ENCODE measurements at places on chromosomes 2 and 18. TPM values are rescaled to one million over a fixed set of nuclear protein-coding genes. Genes with fewer than 3 reads are reported as not detected.

DNA sequence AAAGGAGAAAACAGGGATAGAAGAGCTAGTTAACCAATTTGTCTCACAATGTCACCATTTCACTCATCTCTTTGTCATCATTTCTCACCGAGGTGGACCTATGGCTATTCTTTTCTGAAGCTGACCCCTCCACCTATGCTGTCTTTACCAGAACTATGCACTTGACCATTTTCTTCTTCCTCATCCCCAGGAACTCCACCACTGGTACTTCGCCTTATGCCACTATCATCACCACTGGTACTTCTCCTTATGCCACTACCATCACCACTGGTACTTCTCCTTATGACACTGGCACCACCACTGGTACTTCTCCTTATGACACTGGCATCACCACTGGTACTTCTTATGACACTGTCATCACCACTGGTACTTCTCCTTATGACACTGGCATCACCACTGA, 745.8 kb upstream of the CHAC2 start:
- H3K4me3 ChIP-seq: no peak overlapping the region
- no peak overlapping the region for H3K27ac ChIP-seq
- H3K27me3 ChIP-seq: no peaks in the 10 kb centered on the region
- no peaks in the 10 kb centered on the region for H3K36me3 ChIP-seq
- DNase-seq: no peak

The METTL21A gene
- total RNA-seq: 24.6 TPM

GRCh38 chr2:82641598-82642180, 1817.4 kb downstream of the SUCLG1 start:
- no peaks in the 10 kb centered on the region for H3K27me3 ChIP-seq
- H3K36me3 ChIP-seq: no peaks in the 10 kb centered on the region
- H3K27ac ChIP-seq: no peak overlapping the region
- no peak for DNase-seq
- no peaks in the 10 kb centered on the region for H3K4me1 ChIP-seq
- no peak overlapping the region for H3K4me3 ChIP-seq

DNA sequence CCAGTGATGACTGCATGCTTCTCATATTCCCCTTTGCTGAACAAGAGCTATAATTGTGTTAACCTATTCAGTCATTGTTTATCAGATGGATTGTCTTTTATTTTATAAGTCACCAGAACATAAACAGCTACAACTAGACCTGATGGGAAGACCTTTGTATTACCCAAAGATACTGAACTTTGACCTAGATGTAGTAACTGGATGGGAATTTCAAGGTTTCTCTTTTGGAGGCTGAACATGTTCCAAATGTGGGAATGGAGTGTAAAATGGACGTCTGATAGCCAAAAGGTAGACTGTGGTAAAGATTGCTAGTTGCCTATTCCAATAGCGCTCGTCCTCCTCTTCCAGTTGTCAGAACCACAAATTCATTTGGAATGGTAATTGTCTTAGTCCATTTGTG, 56.4 kb upstream of the ST3GAL5 start:
- H3K27ac ChIP-seq: no peak overlapping the region
- H3K36me3 ChIP-seq: no peaks in the 10 kb centered on the region
- H3K27me3 ChIP-seq: no peaks in the 10 kb centered on the region
- H3K4me1 ChIP-seq: peaks cover 13% of the 10 kb centered on the region
- H3K4me3 ChIP-seq: no peak overlapping the region

The GKN2 gene
- not detected for total RNA-seq

The PAIP2B gene
- total RNA-seq: 9.8 TPM

DNA sequence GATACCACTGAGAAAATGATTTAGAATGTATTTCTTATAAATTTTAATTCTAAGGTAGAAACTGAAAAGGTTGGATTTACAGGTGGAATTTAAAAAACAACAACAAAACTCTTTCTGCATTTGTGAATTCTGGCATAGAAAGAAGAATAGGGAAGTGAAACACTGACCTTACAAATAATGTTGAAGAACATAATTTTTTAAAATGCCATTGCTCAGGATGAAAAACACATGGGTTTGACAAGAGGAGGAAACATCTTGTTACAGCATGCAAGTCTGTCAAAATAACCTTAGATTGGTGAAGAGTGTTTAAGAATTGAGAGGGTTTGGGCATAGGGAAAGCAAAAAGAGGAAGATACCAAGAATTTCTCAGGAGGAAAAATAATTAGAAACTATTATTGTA, 184.3 kb downstream of the UBE2E3 start:
- H3K4me3 ChIP-seq: no peak overlapping the region
- H3K27ac ChIP-seq: no peak overlapping the region
- no peak for DNase-seq
- H3K36me3 ChIP-seq: no peaks in the 10 kb centered on the region

The FZD7 gene
- total RNA-seq: 23.6 TPM

The MC4R gene
- not detected for total RNA-seq

GRCh38 chr2:187329586-187329985, 118.5 kb downstream of the CALCRL start:
- no peak overlapping the region for H3K4me3 ChIP-seq
- H3K27me3 ChIP-seq: no peaks in the 10 kb centered on the region
- no peak overlapping the region for H3K27ac ChIP-seq
- H3K36me3 ChIP-seq: no peaks in the 10 kb centered on the region
- DNase-seq: no peak
- H3K4me1 ChIP-seq: no peaks in the 10 kb centered on the region

DNA sequence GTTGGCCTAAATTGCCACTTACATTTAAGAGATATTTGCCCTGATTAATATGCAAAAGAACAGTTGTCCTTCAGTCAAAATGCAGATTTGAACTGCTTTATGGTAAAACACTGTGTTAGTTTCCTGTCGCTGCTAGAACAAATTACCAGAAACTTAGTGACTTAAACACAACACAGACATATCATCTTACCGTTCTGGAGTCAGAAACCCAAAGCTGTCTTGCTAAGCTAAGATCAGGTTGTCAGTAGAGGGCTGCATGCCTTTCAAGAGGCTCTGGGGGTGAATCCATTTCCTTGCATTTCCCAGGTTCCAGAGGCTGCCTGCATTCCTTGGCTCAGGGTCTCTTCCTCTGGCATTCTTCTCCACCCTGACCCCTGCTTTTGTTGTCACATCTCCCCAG, 149.5 kb downstream of the FAM161A start:
- no peak overlapping the region for H3K27ac ChIP-seq
- no peaks in the 10 kb centered on the region for H3K36me3 ChIP-seq
- no peak overlapping the region for H3K4me3 ChIP-seq
- DNase-seq: no peak

DNA sequence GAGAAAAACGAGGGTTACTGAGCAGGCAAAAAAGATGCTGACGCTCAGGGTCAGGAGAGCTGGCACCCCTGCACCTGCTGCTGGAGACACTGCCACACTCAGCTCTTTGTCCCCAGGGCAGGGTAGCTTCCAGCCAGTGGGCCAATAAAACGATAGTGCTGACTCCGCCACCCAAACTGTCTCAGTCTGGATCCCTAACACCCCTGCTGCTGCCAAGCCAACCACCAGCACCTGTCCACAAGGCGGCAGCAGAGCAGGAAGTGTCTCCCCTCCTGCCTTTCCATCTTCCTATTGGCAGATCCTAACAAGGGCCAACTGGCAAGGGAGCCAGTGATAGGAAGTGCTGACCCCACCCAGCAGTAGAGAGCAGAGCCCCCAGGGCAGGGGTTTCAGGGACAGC, 531.5 kb upstream of the SALL3 start:
- no peak overlapping the region for H3K4me3 ChIP-seq
- no peak overlapping the region for H3K27ac ChIP-seq
- no peaks in the 10 kb centered on the region for H3K36me3 ChIP-seq
- no peaks in the 10 kb centered on the region for H3K4me1 ChIP-seq
- DNase-seq: no peak
- H3K27me3 ChIP-seq: no peaks in the 10 kb centered on the region

DNA sequence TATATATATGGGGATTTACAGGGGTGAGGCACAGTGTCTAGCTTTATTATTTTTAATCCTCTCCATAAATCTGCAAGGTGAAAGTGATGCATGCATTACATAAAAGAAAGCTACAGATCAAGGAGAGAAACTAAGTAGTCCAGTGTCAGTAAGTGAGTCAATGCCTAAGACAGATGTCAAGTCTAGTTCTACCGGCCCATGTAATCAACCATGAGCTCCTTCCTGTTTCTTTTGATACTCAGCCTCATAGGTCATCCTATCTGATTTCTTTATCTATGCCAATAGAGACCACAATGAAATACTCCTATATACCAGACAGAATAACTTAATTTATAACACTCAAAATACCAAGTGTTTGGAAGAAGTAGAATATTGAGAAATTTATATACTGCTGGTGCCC, 20.2 kb upstream of the GYPC start:
- no peaks in the 10 kb centered on the region for H3K27me3 ChIP-seq
- no peak for DNase-seq
- H3K4me3 ChIP-seq: no peak overlapping the region
- no peak overlapping the region for H3K27ac ChIP-seq
- no peaks in the 10 kb centered on the region for H3K4me1 ChIP-seq

DNA sequence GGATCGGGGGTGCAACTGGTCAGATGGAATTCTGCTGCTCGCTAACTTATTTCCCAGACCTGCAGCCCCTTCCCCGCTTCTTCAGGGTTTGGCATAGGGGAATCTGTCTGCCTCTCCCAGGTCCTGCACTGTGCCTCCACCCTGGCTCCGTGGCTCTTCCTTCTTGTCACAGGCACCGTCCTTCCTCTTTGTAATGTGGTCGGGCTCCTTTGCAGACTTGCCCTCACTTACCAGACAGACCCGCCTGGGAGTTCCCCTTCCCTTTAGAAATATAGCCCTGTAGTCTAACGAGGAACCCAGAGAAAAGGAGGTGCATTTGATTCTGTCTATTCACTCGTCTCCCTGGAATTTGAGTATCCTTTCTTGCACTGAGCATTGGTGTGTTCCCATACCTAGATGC, 63.9 kb upstream of the PAX8 start:
- H3K4me3 ChIP-seq: no peak overlapping the region
- DNase-seq: no peak

GRCh38 chr18:3581890-3582289, 131.9 kb downstream of the TGIF1 start:
- no peak for DNase-seq
- no peaks in the 10 kb centered on the region for H3K36me3 ChIP-seq
- H3K4me1 ChIP-seq: peaks cover 7% of the 10 kb centered on the region
- no peak overlapping the region for H3K27ac ChIP-seq
- H3K27me3 ChIP-seq: no peaks in the 10 kb centered on the region

- no peaks in the 10 kb centered on the region for H3K27me3 ChIP-seq
- H3K4me3 ChIP-seq: no peak overlapping the region
- DNase-seq: no peak
- H3K36me3 ChIP-seq: no peaks in the 10 kb centered on the region
- H3K4me1 ChIP-seq: no peaks in the 10 kb centered on the region
Measured at GRCh38 chr2:238719641-238720040, 128.2 kb upstream of the TWIST2 start.

DNA sequence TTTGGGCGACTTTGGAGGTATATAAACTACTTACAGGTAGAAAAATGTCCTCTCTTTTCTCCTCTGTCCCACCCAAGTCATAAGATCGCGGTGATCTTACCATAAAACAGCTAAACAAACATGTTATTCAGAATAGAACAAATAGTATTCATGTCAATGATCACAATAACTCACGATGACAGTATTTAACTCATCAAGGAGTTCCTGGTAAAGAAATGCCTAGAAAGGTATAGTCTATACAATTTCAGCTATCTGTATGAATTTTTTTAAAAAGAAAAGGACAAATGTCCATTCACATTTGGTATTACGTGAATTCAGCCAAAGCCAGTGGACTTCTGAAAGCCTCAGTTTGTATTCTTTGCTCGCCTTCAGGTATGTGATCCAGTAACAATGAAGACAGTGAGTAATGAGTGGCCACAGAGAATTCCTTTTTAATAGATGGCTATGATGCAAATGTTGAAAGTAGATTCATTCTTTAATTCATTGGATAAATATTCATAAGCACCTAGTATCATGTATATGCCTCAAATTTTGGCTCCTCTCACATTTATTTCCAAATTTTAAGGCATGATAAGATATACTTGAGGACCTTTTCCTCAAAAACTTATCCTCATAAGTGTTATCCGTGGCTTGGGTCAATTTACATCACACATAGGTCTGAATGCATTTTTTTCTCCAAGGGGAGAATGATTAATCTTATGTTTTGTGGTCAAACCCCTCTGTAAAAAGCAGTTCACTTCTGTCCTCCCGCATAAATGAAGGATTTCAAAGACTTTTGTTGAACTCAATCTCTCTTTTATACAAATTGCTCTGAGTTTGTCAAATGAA, 20.3 kb downstream of the ABCB11 start:
- H3K36me3 ChIP-seq: no peaks in the 10 kb centered on the region
- no peak for DNase-seq
- no peaks in the 10 kb centered on the region for H3K27me3 ChIP-seq
- peaks cover 5% of the 10 kb centered on the region for H3K4me1 ChIP-seq
- H3K27ac ChIP-seq: no peak overlapping the region

The HOXD8 gene
- total RNA-seq: 15.4 TPM

- H3K27me3 ChIP-seq: no peaks in the 10 kb centered on the region
- H3K27ac ChIP-seq: no peak overlapping the region
- H3K4me1 ChIP-seq: no peaks in the 10 kb centered on the region
- H3K36me3 ChIP-seq: no peaks in the 10 kb centered on the region
- DNase-seq: no peak
- H3K4me3 ChIP-seq: no peak overlapping the region
Measured at GRCh38 chr2:233161730-233162129, 89.7 kb upstream of the ATG16L1 start.

DNA sequence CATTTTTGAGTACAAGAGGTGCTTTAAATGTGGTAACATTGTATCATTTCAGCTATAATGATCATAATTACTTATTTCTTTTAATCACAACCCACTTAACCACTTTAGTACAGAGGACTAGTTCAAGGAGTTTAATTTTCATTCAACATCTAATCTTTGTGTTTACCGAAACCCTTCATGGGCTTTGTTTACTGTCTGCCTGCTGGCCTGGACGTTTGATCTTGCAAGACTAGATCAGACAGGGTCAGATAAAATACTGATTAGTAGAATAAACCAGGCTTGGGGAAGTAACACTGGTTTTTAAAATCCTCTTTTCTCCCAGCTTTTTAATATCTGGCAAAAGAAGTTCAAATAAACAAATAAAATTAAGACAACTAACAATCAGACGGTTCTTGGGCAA, 93.6 kb downstream of the SATB2 start:
- H3K4me1 ChIP-seq: no peaks in the 10 kb centered on the region
- no peak overlapping the region for H3K4me3 ChIP-seq
- no peaks in the 10 kb centered on the region for H3K27me3 ChIP-seq

DNA sequence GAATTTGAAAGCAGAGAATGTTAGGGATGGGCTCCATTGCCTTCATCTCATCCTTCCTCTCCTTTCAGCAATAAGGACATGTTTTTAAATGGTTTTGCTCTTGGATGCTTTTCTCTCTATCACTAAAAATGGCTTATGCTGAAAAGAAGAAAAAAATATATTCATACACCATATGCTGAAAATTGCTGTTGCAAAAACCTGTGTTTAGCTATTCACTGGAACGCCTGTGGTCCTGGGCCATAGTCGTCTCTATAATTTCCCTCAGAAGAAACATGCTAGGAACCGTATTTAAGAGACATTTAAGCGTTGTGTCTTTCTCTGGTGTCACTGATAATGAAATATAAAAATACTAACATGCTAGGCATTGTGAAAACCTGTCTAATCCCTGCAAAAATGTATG, 324.9 kb downstream of the TSN start:
- no peaks in the 10 kb centered on the region for H3K36me3 ChIP-seq
- H3K27me3 ChIP-seq: no peaks in the 10 kb centered on the region
- no peaks in the 10 kb centered on the region for H3K4me1 ChIP-seq
- H3K4me3 ChIP-seq: no peak overlapping the region
- DNase-seq: no peak
- no peak overlapping the region for H3K27ac ChIP-seq

The CHRNG gene
- total RNA-seq: not detected

GRCh38 chr2:239487272-239487671, 86.5 kb upstream of the HDAC4 start:
- H3K4me3 ChIP-seq: no peak overlapping the region
- H3K27ac ChIP-seq: no peak overlapping the region
- DNase-seq: no peak

The CKAP2L gene
- 0.22 TPM for total RNA-seq
